ENCODE measurements at places on chromosomes 3 and 15.

DNA sequence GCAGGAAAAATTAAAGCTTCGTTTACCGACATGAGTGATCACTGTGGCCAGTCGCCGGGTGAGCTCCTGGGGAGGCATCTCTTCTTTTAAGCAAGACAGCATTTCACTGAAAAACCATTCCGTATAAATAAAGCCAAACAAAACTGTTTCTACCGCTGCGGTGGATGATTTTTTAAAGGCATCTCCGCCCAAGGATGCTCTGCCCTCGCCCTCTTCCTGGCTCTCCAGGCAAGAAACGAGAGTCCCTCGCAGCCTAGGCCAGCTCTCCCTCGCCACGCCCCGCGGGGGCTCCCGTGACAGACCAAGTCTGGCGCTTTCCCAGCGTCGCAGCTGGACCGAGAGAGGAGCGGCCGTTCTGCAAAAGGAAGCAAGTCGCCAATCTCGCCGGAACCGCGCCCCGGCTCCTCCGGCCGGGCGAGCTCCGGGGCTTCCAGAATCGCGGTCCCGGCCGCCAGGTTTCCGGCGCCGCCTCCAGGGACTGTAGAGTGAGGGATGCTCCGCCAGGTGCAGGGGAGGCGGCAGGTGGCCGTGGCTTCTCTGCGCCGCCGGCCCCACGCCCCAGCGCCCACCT, 458 bp downstream of the MCF2L2 start:
- DNase-seq = peak; percentile 93

GRCh38 chr3:30227571-30228301, 378.7 kb upstream of the TGFBR2 start:
- no peak for DNase-seq

DNA sequence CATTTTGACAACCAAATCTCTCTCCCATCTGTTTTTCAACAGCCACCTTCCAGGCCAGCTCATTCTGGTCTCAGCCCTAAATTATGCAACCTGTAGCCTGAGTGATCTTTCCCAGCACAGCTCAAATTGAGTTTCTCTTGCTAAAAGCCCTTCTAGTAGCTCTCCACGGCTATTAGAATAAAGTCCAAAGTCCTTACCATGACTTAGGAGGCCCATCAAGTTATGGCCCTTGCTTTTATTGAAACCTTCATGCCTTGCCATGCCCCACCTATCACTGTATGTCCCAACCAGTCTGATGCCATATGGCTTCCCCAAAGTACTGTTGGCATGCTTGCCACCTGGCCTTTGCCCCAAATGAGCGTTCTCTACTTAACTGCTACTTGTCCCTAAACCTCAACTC, 303.5 kb upstream of the GADL1 start:
- DNase-seq = no peak

DNA sequence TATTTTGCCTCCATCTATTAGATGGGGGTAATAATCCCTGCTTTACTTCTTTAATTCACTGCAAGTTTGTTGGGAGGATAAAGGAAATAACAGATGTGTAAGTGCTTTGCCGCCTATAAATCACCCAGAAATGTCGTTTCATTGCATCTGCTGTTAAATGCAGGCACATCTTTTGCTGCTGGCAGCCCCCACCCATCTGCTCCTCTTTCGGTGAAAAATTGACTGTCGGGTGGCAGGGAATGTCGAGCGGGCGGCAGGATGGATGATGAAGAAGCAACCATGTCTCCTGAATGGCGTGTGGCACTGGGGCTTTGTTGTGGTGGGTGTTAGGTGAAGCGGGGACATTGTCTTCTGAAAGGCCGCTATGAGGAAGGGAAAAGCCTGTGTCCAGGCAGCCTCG, 543 bp upstream of the REC114 start:
- DNase-seq = no peak

- DNase-seq = no peak
Measured at GRCh38 chr3:106756901-106757300, 620.3 kb upstream of the CCDC54 start.

- no peak for DNase-seq
Measured at GRCh38 chr15:62875626-62876021, 166.9 kb upstream of the TPM1 start.

DNA sequence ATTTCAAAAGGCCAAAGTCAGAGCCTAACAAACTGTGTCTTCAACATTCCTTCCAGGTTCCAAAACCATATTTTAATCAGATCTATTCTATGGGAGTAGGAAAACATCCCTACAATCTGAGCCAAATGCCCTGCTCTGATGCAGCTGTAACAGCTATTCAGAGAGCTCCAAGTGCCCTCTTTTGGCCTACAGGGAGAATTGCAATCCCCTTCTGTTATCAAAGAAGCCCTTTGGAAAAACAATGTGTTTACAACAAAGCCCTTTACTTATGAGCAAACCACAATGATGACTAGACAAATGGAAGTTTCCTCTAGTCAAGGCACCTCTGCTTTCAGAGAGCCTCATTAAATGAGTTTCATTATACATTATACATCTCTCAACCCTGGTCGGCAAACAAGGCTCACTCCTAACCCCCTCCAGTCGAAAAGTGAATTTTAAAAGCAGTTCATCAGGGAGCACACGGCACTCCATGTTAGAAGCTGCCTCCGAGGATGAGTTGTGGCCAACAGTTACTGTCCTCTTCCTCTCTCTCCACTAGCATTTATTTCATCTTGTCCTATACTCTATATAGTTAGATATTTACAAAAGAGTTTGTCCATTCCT, 42.6 kb upstream of the TMCO5A start:
- peak; percentile 73 for DNase-seq

DNA sequence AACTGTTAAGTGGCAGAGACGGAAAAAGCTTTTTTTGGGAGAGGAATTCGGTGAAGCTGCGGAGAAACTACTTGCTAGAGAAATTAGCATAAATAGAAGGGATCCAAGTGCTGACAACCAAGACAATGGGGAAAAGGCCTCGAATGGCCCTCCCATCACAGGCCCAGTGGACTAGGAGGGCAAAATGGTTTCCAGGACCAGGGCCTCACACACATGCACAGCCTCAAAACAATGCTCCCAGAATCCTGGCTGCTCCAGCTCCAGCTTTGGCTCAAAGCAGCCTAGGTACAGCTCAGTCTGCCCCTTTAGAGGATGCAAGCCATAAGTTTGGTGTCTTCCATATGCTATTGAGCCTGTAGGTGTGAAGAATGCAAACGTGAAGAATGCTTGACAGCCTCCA, 388.2 kb downstream of the OTOL1 start:
- no peak for DNase-seq

DNA sequence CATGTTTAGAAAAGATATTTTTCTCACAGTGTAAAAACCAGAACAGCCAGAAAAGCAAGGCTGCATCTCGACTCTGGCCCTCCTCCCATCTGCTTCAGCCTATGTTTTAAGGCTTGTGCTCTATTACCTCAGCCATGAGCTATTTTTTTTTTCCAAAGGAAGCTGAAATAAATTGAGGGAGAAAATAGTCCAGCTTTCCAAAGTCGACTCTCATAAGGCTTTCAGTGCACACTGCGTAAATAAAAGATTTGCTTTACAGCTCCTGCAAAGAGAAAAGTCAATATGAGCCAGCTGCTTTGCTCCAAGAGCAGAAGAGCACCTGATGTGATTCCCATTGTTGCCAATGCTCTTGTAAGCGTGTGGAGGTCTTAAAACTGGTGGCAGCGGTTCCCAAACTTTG, 26.7 kb downstream of the SCG3 start:
- peak; percentile 10 for DNase-seq

GRCh38 chr3:4061783-4062360, 241.3 kb upstream of the SETMAR start:
- DNase-seq = no peak

DNA sequence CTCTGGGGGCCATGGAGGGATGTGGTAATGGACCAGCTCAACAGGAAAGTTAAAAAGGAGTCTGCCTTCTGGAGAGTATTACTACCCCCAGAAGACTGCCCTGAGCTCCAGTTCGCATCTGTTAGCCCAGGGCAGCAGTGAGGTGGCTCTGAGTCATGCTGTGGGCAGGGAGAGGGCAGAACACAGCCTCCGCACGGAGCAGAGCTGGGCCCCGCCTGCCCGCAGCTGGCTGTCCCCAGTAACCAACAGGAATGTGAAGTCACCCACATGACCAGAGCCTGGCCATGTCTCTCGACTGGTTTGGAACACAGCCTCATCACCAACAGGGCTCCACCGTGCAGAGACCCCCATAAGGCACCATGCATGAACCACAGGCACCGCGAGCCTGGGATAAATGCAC, 62.1 kb downstream of the CYFIP1 start:
- DNase-seq = no peak

- peak; percentile 76 for DNase-seq
Measured at GRCh38 chr15:98983334-98983733, 24.3 kb downstream of the PGPEP1L start.

DNA sequence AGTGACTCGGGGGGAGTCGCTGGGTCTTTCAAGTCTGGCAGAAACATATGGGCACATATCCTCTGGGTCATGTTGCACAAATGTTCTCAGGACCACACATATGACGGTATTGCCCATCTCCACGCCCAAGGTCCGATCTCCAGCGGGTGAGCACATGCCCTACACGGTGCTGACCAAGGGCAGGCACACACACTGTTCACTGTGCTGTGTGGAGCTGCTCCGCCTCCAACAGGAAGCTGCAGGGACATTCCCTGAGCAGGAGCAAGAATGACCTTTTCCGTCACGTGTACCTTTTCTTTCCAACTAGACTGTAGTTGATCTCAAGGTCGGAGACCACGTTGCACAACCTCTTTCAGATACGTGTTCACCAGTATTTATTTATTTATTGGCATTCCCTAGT, 41.7 kb upstream of the B3GNT5 start:
- DNase-seq = no peak

- DNase-seq = no peak
Measured at GRCh38 chr3:186330772-186331460, 31.1 kb downstream of the DGKG start.

DNA sequence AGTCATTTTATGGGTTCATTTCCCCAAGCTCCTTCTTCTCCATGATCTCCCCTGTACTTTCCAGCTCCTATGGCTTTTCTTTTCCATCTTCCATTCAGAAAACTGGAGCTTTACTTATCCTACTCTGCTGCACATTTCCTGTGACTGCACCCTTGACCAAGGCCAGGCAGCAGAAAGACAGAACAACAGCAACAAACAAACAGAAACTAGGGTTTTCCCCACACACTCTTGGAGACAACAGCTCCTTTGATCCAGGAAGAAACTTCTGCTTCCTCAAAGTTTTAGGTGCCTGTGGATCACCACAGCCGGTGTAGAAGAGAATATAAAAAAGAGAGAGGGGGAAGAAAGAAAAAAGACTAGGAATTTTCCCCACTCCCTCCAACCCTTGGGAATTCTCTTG, 342.3 kb upstream of the CFAP20DC start:
- DNase-seq = no peak

DNA sequence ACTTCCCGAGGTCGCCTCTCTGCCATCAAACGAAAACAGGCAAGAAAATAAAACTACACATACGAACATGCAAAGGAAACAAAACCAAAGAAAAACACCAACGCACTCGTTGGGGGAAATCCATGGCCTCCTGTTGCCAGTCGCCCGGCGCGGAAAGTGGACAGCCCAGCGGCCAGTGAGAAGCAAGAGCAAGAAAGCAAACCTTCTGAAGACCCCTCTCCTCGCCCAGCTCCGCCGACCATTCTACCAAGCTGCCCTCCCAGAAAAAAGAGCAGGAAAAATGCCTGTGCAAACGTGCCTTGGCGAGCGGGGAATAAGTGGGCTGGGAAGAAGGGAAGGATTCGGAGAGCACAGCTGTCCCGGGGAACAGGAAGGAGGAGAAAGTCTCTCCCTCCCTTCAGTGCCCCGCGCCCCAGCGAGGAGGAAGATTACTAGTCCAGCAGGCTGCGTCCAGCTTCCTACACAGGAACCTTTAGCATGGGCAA, 802 bp upstream of the NECTIN3 start:
- peak; percentile 76 for DNase-seq

GRCh38 chr3:4674216-4674615, 181.1 kb downstream of the ITPR1 start:
- no peak for DNase-seq

GRCh38 chr3:33790091-33790490, 8.3 kb upstream of the PDCD6IP start:
- DNase-seq = no peak

DNA sequence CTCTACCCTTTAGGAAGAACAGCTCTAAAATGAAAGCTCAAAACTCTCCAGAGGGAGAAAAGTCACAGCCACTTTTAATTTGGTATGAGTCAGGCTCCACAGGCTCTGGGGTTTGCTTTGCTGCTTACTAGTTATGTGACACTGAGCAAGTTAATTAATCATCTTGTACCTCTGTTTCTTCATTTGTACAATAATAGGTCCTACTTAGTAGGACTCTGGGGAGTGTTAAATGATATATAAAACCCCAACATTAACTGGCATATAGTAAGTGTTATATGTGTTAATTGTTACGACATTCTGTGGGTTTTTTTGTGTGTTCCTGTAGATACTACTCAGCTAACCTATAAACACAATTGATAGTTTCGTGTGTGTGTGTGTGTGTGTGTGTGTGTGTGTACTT, 6.6 kb downstream of the ACKR2 start:
- no peak for DNase-seq

DNA sequence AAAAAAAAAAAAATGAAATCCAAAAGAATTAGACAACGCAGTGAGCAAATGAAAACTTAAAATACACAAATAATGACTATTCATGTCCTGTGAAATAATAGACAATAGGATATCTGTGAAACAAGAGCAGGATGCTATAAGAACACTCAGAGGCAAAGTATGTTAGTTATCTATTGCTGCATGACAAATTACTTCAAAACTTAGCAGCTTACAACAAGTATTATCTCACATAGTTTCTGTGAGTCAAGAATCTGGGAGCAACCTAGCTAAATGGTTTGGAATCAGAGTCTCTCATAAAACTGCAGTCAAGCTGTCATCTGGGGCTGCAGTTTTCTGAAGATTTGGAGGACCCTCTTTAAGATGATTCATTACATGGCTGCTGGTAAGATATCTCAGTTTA, 36.5 kb upstream of the ZMAT3 start:
- DNase-seq = no peak

- DNase-seq = no peak
Measured at GRCh38 chr3:114494498-114494897, 200.7 kb downstream of the TIGIT start.

- DNase-seq = no peak
Measured at GRCh38 chr3:125137358-125138033, 75.1 kb downstream of the SLC12A8 start.

DNA sequence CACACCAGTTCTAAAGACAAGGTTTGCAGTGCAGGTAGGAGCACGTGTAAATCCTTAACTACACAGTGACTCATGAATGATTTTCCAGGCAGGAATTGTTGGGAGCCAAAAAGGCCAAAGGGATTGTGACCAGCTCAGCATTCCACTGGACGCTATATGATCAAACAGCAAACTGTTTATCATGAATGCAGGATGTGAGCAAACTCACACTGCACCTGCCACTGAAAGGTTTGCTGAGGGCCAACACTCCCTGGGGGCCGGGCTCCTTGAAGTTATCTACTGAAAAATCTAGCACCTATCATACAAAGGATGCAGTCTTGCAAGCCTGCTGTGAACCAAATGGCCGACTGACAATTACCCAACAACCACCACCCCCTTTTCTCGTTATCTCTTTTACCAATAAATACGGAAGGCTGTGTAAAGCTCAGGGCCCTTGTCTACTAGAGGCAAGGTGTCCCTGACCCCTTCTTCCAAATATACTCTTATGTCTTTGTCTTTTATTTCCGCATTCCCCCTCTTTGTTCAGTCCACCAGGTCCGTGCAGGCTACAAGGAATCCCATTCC, 11.5 kb upstream of the DNASE1L3 start:
- DNase-seq = no peak
